Esophagus squamous epithelium (tissue), 5 donors: ENCODE measurements at places on chromosomes 13 and 19.

DNA sequence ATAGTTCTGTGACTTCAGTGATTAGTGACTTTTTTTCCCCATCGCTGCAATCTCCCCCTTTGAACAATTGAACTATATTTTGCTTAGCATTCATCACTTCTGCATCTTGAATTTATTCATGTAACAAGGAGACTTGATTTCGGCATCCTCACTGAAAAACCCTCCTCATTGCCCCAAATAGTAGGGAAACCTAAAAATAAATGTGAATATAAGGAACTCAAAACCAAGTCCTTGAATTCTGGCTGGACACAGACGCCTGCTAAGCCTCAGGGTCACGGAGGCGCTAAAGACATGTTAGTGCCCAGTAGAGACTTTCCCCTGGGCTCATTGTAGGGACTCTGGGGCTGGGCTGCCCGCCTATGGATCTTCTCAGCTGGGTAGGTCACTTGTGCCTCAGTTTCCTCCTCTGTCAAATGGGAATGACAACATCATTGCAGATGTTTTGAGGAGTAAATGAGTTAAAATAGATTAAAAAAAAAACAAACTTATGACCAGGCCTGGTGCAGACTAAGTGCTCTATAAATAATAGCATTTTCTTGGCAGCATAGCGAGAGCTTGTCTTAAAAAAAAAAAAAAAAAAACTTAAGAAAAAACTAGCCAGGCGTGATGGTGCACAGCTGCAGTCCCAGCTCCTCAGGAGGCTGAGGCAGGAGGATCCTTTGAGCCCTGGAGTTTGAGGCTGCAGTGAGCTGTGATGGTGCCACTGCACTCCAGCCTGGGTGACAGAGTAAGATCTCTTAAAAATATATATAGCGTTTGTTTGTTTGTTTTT, 1.8 kb upstream of the ADGRE5 start:
- DNase-seq: no peak

DNA sequence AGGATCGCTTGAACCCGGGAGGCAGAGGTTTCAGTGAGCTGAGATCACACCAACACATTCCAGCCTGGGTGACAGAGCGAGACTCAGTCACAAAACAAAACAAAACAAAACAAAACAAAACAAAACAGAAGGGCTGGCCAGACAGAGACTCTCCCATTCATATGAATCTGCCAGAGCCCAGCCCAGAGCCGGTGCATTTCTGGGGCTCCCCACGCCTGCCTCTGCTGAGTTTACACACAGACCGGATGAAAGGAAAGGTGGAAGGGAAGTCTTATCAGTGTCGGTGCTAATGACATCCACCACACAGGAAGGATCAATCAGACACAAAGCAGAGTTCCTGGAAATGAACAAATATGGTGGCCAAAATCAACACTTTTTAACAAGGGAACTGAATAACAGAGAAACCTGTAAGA, 6.8 kb downstream of the TRAPPC6A start:
- no peak for DNase-seq

- no peak for DNase-seq
These were observed 9.3 kb downstream of the MAP3K10 start for GRCh38 chr19:40200341-40201099.

DNA sequence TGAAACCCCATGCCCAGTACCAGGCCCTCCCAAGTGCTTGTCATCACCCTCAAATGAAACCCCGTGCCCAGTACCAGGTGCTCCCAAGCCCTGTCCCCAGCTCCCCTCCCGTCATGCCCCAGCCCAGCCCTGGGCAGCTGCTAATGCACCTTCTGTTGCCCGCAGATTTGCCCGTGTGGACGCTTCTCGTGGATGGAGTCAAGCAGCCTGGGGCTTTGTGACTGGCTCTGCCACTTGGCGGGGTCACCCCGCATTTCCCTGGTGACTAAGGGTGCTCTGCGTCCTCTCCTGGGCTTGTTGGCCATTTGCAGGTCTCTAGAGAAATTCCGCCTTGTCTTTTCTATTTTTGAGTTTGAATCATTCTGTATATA, 82.7 kb downstream of the ATP11A start:
- no peak for DNase-seq

DNA sequence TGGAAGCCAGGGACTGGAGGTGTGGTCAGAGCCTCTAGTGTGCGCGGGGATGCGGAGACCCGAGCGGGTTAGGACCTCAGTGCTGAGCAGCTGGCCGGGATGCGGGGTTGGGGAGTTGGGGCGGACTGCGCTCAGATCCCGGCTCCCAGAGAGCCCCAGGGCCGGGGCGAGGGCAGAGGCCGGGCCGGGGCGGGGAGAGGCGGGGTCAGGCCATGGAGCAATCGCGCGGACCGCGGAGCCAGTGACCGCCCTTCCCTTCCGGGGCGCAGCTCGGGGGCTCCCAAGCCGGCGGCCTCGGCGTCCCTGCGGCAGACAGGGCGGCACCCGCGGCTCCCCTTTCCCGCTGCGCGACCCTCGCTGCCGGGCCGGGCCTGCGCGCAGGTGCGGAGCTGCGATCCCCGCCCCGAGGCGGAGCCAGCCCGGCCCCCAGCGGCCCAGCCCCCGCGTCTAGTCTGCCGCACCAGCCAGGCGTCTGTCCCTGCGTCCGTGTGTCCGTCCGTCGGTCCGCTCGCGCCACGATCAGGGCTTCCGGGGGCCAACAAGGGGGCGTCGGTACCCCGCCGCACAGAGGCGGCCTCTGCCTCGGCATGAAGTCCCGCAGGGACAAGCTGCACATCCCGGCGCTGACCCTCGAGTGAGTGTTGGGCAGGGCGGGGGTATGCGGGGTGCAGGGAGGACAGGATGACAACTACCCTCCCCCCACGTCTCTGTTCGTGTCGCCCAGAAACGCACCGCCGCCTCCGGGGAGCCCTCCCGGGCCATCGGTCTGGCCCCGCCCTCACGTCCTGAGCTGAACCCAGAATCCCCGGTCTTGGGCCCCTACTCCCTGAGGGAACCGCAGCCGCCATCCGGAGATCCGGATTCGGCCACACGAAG, 12.4 kb downstream of the MAST3 start:
- no peak for DNase-seq

- no peak for DNase-seq
These were observed 3.2 kb downstream of the NAPA start for GRCh38 chr19:47511681-47512080.

DNA sequence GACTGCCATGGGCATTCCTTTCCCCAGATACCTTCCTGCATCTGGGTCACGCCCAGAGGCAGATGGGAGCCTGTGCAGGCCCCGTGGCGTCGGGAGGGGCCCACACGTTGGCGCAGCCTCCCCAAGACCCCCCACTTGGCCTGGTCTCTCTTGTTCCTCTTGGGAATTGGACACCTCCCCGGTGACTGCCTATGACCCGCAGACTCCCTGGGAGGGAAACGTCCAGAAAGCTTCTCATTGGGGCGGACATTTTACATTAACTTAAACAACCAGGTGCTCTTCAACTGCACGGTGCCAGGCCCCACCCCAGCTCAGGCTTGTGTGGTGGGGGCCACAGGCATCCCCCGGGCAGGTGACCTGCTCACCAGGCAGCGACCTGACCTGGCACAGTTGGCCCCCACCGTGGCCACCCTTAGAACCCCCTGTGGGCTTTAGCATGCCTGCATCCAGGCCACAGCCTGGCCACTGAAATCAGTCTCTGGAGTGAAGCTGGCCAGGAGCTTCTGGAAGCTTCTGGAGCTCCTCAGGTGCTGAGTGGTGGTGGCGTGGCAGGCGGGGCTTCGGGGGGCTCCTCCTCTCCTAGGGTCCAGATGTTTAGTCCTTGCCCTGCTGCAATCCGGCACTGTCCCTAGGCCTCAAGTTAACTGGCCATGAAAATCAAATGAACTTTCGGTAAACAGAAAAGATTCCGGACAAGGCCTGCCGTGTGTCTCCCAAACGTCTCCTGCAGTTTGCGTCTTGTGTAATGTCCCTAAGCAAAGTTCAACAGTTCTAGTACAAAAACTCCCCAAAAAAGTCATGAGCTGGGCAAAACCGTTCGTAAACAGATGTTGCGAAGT, 8.5 kb upstream of the PROZ start:
- no peak for DNase-seq

DNA sequence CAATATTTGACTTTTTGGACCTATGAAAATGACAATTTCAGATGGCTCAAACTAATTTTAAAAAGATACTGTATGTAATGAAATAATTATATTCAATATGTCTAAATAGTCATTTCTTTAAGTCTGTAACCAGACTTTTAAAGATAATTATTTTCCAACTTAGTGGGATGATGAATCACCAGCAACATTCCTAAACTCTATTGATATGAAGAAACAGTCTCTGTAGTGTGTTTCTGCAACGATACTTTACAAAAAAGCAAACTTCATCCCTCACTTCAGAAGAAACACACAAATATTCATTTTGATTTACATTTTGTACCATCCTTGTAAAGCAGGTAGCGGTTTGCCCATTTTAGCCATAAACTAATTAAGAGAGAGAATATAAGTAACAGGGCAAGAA, 417.4 kb downstream of the EFNB2 start:
- no peak for DNase-seq

GRCh38 chr13:23634897-23635296, 64.7 kb downstream of the TNFRSF19 start:
- no peak for DNase-seq
